ENCODE measurements at places on chromosomes 5 and 9. TPM values are rescaled to one million over a fixed set of nuclear protein-coding genes. Genes with fewer than 3 reads are reported as not detected.

FOXD4L3 gene
- not detected for total RNA-seq

DDX4 gene
- total RNA-seq = not detected

FASTKD3 gene
- 12.1 TPM for total RNA-seq

CACNA1B gene
- 0.16 TPM for total RNA-seq

DNM1 gene
- total RNA-seq = 28.0 TPM
